ENCODE measurements at places on chromosomes 1 and 21. TPM values are rescaled to one million over a fixed set of nuclear protein-coding genes. Genes with fewer than 3 reads are reported as not detected.

DNA sequence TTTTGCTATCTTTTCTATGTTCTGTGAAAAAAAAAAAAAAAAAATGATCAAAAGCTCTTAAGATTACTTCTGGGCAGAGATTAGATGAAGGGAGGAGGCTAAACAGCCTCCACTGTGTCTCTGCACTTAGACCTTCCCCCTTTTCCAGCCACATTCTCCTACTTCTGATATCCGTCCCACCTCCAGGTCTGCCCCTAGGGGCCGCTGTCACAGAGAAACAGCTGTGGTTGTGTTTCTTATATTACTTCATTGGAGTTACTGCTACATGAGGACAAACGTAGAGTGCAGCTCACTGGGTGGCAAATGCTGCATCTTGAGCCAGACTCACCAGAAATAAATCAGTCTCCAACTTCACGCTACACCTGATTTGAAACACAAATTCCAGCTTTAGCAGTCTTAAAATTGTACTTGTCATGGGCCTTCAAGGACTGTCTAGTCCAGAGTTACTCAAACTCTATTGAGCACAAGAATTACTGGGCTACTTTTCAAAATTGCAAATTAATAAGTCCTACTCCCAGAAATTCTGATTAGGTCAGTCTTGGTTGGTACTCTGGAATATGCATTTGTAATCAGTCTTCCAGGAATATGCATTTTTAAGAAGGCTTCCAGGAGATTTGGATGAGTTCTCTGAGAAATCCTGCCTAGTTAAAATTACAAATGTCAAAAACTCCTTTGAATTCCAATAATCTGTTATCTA lies 125.2 kb upstream of the PTBP2 start:
- no peak for DNase-seq

- no peak for DNase-seq
These were observed 77.3 kb upstream of the ARID1A start for GRCh38 chr1:26618561-26618960.

PLEKHG5 gene
- total RNA-seq = 25.6 TPM

DNA sequence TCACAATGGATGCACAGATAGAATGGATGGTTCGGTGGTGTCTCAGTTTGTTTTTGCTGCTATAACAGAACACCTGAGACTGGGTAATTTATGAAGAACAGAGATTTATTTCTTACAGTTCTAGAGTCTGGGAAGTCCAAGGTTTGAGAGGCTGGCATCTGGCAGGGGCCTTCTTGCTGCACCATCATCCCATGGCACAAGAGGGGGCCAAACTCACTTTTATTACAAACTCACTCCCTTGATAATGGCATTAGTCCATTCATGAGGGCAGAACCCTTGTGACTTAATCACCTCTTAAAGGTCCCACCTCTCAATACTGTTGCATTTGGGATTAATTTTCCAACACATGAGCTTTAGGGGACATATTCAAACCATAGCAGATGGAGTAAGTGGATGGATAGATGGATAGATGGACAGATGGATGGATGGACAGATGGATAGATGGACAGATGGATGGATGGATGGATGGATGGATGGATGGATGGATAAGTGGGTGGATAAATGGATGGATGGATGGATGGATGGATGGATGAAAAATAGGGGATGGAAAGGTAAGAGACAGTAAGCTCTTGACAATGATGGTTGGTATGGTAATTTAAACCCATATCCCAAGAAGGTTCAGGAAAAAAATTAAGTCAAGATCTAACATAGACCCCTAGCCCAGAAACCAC lies 16.5 kb downstream of the CAMK2N1 start:
- DNase-seq = no peak

DNA sequence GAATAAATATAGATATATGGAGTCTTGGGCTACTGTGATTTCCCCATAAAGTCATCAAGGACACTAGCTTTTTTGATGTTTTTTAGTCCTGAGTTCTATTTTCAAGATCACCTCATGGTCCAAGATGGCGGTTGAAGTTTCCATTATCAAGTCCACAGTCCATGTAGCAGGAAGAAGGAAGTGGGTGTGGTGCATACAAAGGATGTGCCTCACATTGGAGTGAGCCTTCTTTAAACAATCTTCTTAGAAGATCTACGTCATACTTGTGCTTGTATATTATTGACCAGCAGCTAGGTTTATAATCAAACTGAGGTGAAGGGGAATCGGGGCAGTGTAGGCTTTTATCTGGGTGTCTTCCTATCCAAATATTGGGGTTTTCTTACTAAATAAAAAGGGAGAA lies 93.4 kb downstream of the FGGY start:
- no peak for DNase-seq

MAP3K21 gene
- total RNA-seq = 4.1 TPM

All from occipital lobe (tissue), 3 donors.